Stimulated activated naive CD4-positive, alpha-beta T cell (primary cell): ENCODE measurements at places on chromosomes 2 and 18.

- DNase-seq: no peak
Measured at GRCh38 chr2:45963816-45964215, 312.3 kb downstream of the PRKCE start.

DNA sequence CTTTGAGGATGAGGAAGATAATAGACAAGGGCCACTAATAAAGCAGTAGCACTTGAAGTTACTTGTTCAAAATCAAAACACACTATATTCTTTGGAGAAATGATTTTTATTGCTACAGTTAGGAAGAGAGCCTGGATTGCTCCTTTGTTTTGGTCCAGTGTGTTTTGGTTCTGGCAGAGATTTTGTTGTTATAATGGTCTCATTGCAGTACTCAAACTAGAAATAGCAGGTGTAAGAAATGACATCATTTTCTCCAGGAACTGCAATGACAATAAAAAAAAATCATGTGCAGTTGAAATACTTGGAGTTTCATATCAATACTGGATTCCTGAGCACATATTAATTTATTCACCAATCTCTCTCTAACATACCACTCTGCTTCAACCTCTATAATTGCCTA is 490.3 kb downstream of the CCDC85A start:
- DNase-seq: no peak

GRCh38 chr2:95062242-95063085 is 37.0 kb downstream of the MAL start:
- no peak for DNase-seq

DNA sequence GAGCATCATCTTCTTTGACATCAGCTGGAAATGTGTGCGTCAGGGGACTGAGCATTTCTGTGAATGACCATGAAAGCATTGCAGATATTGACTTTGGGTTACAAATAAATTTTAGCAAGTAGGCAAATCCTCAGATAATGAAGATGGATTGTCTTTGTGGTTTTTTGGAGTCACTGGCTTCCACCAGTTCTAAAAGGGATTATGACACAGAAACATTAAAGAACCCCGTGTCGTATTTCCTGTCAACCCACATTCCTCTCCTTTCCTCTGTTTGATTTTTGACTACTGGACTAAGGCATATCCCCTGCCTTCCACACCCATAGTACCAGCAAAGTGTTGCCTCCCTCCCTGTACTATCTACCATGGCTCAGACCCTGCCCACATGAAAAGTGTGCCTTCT is 268.1 kb downstream of the MYO3B start:
- no peak for DNase-seq

GRCh38 chr2:88058191-88058590 is 2.6 kb upstream of the KRCC1 start:
- no peak for DNase-seq

DNA sequence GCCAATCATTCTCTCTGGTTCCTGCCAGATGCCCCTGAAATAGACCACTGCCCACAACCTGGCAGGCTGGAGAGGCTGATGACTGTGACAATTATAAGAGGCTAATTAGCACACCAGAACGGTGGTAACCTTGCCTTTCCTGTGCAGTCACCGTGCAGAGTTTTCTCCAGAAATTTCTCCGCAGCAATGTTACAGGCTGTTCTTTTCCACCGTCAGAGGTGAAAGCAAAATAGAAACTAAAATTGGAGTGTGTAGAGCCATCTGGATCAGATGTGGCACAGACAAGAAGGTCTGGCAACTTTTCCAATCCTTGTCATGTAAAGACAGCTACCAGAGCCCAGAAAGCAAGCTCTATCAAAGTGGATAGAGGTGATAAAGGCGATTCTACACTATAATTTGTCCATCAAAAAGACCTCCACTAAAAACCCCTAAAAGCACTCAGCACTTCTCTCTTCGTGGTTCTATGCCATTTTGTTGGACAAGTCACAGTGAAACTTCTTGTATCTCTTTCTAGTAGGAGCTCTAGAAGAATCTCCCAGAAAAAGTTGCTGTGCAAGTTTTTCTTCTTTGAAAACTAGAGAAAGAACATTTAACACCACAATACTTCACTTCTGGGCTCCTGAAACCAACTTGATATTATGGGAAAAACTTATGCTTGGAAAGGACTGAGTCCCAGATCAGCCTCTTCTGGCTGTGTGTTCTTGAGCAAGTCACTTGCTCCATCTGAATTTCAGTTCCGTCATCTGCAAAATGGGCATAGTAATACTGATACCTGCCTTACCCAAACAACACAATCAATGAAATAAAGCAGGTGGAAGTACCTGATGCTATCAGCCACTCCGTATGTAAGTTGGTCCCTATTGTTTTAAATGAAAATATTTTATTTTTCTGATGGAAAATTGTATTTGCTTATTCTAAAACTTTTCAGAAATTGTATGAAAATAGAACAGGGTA is 295.6 kb upstream of the DLGAP1 start:
- no peak for DNase-seq

- no peak for DNase-seq
Measured at GRCh38 chr2:241852116-241852980, 6.3 kb downstream of the PDCD1 start.

- DNase-seq: no peak
Measured at GRCh38 chr2:15607709-15608391, 16.2 kb downstream of the DDX1 start.

DNA sequence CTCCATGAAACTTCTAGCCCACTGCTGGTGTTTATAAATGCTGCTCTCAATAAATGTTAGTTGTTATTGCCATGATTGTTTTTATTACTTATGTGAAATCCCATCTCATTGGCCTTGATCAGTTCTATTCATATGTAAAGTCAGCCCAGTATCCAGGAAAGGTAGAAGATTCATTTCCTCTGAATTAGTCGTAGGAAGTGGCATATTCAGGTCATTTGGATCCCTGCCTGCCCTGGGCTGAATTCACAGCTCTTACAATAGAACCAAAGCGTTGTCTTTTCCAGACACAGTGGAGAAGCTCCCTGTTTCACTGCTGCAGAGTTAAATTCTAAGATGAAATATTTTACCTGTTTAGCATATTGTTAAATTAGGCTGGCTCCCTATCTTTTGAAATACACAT is 70.3 kb downstream of the MAIP1 start:
- DNase-seq: no peak

- DNase-seq: peak; percentile 75
Measured at GRCh38 chr2:200862532-200863000, 1.9 kb downstream of the CLK1 start.
